ENCODE measurements at places on chromosomes 6 and 20.

DNA sequence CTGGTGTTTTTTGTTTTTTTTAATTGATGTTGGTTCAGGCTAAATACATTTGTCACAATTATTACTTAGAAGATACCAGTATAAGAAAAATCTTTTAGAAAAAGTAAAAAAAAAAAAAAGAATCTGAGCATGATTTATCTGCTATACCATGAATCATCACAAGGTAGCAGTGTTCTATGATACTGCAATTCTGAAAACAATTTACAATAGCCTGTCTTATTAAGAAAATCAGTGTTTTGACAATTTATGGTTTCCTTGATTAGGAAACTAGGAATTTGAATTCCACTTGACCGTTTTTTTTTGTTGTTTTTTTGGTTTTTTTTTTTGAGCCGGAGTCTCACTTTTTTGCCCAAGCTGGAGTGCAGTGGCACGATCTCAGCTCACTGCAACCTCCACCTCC is 9.3 kb upstream of the MAK start:
- DNase-seq, result no peak

DNA sequence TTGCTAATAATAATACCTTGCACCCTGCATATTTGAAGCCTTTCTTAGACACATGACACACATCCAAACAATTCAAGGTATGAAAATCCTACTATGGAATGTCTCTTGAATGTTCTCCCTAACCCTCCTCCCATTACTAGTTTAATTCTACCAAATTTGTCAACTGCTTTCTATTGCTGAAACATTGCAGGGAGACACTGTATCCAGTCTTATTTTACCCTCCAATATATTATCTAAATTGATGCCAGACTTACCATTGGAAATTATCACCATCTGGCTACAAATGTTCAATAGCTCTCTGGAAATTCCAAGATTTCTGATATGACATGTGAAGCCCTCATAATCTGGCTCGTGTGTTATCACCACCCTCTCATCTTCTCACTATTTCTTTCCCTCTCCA is 1027.3 kb upstream of the CITED2 start:
- no peak for DNase-seq

- DNase-seq, result no peak
Observed at GRCh38 chr20:2871111-2871465, 2.2 kb upstream of the PTPRA start.

DNA sequence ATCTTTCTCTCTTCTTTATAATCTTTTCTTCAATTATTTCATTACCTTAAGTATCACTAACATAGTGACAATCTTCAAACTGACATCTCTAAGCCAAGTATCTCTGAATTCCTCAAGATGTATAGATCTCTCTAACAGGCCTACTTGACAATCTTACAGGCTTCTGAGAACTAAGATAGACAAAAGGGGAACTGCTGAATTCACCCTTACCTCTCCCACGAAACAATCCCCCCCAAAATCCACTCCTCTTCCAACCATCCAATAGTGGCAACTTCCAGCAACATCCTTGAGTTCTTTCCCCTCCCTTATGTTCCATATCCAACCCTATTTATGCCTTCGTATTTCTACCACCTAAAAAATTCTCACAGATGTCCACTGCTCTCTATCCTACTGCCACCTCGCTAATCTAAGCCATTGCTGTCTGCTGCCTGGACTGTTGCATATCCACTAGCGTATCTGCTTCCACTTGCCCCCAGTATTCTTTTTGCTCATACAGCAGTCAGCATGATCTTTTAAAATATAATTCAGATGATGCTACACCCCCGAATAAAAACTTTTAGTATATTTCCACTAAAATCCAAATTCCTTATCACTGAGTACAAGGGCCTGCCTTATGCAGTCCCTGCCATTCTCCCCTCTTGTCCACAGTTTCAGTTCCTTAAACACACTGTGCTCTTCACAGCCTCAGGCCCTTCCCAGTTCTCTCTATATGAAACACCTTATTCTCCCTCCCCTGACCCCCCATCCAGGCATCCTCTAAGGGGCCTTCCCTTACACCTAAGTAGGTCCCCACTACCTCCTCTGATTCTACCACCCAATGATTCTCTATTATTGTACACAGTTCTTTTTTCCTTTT is 8.0 kb downstream of the REPS1 start:
- DNase-seq, result no peak

GRCh38 chr6:24899997-24900325 is 35.8 kb downstream of the RIPOR2 start:
- DNase-seq, result no peak

Data from H7 (cell line).